ENCODE measurements at places on chromosomes 5 and 9.

- DNase-seq: no peak
Measured at GRCh38 chr5:116733991-116734975, 159.7 kb upstream of the SEMA6A start.

- no peak for DNase-seq
Measured at GRCh38 chr5:73642344-73642743, 16.3 kb downstream of the ARHGEF28 start.

- DNase-seq: no peak
Measured at GRCh38 chr9:1929722-1930244, 85.4 kb upstream of the SMARCA2 start.

- no peak for DNase-seq
Measured at GRCh38 chr5:132221781-132222648, 5.6 kb downstream of the P4HA2 start.

DNA sequence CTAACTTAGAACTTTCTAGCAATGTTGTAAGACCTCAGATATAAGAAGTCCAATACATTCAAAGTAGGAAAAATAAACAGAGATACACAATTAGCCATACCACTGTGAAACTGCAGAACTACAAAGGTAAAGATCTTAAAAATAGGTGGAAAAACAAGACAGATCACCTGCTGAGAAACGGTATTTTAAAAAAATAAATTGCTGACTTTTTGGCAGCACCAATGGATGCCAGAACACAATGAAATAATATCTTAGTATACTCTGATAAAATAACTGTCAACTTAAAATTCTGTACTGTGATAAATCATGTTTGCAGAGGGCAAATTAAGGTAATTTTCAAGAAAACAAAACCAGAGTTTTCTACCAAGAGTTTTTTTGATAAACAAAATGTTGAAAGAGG, 138.9 kb downstream of the FBN2 start:
- DNase-seq: no peak

DNA sequence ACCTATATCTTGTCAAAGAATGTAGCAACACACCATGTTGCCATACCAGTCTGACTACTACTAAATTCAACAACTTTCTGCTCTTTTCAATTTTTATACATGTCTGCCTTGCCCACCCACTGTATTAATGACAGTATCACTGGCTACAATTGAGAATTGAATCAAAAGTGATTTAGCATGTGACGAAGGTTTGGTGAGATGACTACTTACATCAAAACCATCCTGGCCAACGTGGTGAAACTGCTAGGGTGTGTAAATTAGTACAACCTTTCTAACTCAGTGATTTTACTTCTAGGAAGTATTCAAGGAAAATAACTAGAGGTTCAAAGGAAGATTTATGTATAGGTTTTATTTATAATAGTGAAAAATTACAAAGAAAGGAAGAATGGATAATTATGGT, 109.8 kb downstream of the UNC13B start:
- no peak for DNase-seq

DNA sequence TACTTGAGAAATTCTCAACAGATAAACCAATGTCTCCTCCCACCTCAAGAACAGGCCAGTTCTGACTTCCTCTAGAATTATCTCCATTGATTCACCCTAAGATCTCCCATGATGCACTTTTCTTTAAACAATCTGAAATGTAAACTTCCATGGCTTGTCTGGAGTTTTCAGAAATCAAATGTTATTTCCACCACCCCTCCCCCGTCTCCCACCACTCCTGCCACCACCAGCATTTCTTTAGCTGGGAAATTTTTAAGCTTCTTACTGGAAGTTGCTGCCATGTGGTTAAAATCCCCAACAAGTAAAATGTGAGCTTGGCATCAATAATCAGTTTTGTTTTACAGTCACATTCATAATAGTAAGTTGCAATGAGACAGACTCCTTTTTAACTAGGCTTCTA, 32.8 kb upstream of the BASP1 start:
- no peak for DNase-seq

DNA sequence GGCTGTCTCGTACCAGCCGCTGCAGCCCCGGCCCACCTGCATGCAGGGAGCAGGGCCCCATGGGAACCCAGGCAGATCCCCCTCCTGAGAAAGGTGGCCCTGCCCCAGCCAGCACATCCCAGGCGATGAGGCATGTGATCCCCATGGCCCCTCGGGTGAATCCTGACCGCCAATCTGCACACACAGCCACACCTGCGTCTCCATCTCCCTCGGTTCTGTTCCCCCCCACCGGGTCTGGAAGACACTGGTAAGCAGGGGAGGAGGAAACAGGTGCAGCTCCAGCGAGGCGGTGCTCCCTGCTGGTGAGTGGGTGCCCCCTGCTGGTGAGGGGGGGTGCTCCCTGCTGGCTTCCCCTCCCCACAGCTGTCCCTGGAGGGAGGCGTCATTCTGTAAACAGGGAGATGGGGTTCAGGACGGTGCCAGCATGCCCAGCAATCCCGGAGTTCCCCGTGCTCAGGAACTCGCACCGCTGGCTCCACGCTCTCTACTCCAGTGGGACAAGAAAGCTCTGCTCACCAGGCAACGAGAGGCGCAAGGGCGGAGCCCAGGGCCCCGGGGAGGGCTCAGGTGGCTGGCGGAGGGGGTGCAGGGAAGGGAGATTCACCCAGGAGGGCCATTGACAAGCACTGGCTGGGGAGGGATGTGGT, 28.4 kb upstream of the SLC12A7 start:
- no peak for DNase-seq

DNA sequence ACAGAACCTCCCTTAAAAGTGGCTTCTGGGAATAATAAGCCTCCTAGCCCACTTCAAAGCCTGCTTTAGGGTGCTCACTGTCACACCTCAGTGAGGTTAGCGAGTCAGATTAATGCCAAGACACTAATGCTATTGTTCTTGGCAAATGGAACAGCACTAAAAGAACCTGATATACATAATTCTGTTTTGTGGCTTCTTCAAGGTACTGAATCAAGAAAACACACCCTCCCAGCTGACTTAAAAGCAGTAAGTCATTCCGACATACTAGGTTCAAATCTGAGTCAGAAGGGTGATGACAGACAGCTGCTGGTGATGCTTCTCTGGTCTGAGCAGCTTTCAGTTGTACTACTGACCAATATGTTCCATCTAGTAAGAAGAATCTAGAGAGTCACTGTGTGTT, 121.6 kb downstream of the OXCT1 start:
- DNase-seq: no peak

DNA sequence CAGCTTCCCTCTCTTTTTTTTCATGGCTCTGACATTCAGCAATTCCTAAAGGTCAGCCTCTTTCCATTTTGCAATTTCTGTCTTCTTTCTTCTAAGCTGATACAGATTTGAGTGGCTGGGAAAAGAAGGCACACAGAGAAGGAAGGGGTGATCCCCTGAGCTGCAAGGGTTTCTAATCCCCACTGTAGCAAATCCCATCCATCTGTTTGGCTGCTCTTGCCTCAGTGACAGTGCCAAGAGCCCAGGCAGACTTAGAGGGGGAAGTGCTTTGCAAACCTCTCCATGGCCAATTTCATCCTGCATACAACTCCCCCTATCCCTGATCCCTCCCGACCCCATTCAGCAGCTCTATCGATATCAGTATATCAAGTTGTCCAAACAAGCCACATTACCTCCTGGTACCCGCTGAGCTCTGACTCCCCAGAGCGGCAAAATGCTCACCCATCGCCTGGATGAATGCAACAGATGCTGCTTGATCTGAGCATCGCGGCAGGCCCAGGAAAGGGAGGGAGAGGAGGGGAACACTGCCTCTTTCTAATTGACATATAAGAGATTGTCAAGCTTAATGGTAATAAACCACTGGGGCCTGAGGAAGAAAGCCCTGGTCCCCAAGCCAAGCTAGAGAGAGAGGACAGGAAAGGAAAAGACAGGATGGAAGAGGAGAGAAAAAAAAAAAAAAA, 268.9 kb downstream of the ASTN2 start:
- DNase-seq: no peak

- DNase-seq: no peak
Measured at GRCh38 chr5:178751286-178751685, 20.8 kb upstream of the ZNF354A start.

- no peak for DNase-seq
Measured at GRCh38 chr5:136682986-136683385, 317.6 kb upstream of the TRPC7 start.

DNA sequence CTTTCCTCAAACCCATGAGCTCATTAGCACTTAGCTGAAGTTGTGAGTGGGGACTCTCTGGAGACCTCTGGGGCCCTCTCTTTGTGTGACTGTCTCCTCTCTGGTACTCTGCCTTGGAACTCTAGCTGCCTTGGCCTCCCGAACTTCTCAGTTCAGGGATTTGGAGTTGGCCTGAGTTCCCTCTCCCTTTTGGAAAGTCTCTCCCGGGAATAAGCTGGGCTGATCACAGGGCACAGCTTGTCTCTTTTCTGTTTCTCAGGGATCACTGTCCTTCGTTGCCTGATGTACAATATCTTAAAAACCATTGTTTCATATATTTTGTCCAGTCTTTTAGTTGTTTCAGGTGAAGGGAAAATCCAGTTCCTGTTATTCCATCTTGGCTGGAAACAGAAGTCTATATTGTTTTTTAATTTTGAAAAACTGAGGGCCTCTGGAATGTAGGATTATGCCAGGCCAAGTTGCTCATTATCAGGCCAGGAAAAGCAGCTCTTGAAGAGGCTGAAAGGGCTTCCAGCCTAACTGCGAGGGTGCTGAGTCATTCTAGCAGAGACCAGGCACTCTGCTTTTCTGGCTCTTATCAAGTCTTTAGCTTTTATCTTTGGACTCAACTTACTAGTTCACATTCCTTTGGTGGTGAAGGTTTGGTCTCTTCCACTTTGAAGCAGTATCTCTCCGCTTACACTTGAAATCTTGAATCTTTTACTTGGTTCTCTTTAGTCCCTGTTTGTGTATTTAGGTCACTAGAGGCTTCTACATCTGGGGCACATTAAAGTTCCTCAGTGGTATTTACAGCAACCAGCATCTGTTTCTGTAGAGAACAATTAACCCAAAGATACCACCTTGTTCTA, 8.4 kb upstream of the RGS3 start:
- DNase-seq: peak; percentile 83

- DNase-seq: no peak
Measured at GRCh38 chr5:32953694-32954093, 242.6 kb downstream of the NPR3 start.

DNA sequence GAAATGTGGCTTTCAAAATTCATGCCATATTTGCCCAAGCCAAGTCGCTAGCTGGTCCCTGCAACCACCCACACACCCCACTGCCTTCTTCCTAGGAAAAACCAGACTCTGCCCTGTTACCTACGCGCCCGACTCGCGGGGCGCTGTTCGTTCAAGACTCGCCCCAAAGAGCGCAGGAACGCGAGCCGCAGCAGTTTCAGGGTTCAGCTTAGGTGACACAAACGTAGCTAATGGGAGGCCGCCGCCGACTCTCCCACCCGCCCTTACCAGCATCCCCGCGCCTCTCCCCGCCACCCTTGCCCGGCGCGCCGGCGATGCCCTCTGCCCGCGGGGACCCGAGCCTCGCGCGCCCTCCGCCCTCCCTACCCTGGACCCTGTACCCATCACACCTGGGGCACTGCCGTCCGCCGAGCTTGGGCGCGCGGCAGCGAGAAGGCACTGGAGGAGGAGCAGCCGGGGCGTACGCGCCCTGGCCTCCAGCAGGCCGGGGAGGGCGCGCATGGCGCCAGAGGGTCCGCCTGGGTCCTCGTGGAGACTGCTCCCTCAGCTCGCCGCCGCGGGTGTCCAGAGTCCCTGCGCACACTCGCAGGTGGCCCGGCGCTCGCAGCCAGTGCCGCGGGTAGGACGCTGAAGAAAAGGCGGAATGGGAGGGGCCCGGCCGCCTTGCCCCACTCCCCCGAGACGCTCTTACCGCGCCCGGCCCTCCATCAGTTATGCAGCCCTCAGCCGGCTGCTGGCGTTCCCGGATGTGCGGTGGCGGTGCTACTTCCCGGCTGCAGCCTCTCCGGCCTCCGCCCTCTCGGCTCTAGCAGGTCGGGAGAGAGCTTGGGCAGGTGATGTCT, at the start of gene EMB:
EMB (minus strand) TSS at position 638 of the 842 bp plus-strand sequence; CDS start at position 501, 137 bp downstream.
- DNase-seq: no peak

DNA sequence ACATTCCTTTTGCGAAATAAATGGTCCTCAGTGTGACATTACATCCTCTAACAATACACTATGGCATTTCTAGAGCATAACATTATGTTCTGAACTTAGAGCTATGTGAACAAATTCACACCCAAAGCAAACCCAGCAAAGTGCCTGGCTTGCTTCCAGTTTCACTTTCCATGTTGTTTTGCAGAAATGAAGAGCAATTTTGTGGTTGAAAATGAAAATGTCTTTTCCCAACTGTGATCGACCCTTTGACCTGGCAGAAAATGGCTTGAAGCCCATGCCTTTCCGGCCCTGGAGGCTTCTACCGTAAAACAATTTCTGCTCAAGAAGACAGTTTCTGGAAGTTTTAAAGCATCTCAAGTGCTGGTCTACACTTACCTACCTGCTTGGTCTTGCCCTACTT, 344.7 kb upstream of the RGMB start:
- DNase-seq: no peak

GRCh38 chr5:95927927-95928723, 33.5 kb downstream of the ELL2 start:
- no peak for DNase-seq

DNA sequence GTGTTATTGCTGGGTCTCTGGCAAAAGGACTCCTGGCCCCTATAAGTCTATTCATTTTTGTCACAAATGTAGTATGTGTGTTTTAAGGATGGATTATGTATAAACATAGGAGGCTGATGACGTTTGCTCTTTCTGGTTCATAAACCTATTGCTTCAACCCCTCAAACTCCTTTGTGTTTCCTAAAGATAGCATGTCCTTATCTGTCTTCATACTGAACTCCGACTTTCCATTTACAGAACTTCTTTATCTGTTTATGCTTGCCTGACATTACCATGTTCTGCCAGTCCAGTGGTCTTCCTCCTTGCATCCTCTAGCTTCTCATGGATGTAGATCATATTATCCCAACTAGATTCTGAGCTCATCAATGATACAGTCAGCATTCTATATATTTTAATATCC, 46.1 kb downstream of the ARHGEF28 start:
- no peak for DNase-seq

DNA sequence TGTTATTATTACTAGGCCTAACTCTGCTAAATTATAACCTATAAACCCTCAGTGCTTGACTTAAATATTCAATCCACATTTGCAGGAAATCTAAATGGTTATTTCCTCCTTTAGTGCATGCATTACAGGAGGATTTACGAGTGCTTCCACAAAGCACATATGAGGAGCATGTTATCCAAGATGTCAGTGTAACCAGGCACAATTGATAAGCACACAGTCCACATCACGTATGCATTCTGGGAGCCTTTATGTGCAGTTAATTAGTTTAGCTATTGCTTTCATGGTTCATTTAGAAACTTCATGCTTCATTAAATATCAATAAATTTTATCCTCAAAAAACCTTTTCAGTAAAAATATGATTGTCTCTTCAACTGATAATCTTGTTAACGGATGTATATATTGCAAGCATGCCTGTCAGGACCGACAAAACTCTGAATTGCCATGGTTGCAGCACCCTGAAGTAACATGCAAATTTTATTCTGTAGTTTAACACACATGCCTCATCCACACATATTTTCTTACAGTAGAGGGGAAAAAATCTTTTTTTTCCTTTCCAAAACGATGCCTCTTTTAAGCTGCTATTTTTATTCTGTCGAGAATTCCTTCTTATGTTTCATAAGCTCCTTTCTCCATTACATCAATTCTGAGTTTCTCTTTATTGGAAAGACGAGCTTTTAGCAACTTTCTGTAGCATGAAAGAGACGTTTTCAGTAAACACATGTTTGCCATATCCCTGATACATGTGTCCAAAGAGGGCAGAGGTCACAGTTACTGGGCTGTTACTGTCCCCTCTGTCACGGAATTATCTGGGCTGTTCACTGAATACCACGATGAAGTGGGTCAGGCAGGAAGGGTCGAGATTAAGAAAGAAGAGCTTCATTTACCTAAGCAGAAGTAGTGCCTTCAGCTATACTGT, 142.0 kb downstream of the GLIS3 start:
- no peak for DNase-seq
